ENCODE measurements at places on chromosomes 11 and 22. TPM values are rescaled to one million over a fixed set of nuclear protein-coding genes. Genes with fewer than 3 reads are reported as not detected.

Gene TMEM25
- 139 TPM for polyA plus RNA-seq

Gene RASSF10
- polyA plus RNA-seq, result 0.34 TPM

Gene MPPED2
- polyA plus RNA-seq, result 99.7 TPM

Gene FOLR1
- not detected for polyA plus RNA-seq

Gene TAF10
- polyA plus RNA-seq, result 39.7 TPM

Gene YPEL4
- 18.4 TPM for polyA plus RNA-seq

Gene STK33
- polyA plus RNA-seq, result 13.9 TPM

Gene ANO5
- 3.6 TPM for polyA plus RNA-seq

Gene HBG1
- not detected for polyA plus RNA-seq

Gene PHLDB1
- 114 TPM for polyA plus RNA-seq

Gene ABTB2
- polyA plus RNA-seq, result 0.68 TPM

Gene EHF
- polyA plus RNA-seq, result not detected

Gene TMEM191C
- polyA plus RNA-seq, result 81.8 TPM

Gene PRAME
- polyA plus RNA-seq, result not detected

Gene CRYAB
- polyA plus RNA-seq, result not detected

Gene ACRV1
- polyA plus RNA-seq, result 0.52 TPM

Gene C11orf91
- polyA plus RNA-seq, result not detected

Gene TTC36
- 4.3 TPM for polyA plus RNA-seq

Gene MRGPRX3
- not detected for polyA plus RNA-seq

Gene PAMR1
- 0.48 TPM for polyA plus RNA-seq

Gene APOA1
- polyA plus RNA-seq, result not detected

Gene CECR2
- 2.1 TPM for polyA plus RNA-seq

Gene PLEKHA7
- 60.7 TPM for polyA plus RNA-seq

Gene RFPL2
- polyA plus RNA-seq, result 9.7 TPM

Gene SYNGR1
- polyA plus RNA-seq, result 68.4 TPM

Gene GNG3
- 121 TPM for polyA plus RNA-seq

Gene ASCL2
- not detected for polyA plus RNA-seq

Gene ZNF214
- 7.6 TPM for polyA plus RNA-seq

Gene PLET1
- not detected for polyA plus RNA-seq
